BJ (cell line): ENCODE measurements at places on chromosomes 4 and X. TPM values are rescaled to one million over a fixed set of nuclear protein-coding genes. Genes with fewer than 3 reads are reported as not detected.

The ASB9 gene
- 0.33 and 0.53 TPM in 2 replicates for polyA plus RNA-seq

The BGN gene
- polyA plus RNA-seq, result 284 and 487 TPM in 2 replicates

The TMSB15A gene
- polyA plus RNA-seq, result 3.0 and 6.3 TPM in 2 replicates

The EGFL6 gene
- polyA plus RNA-seq, result not detected in 2 replicates

The PABPC4L gene
- polyA plus RNA-seq, result 2.5 and 3.8 TPM in 2 replicates

The DKK2 gene
- polyA plus RNA-seq, result 0.25 and 0.37 TPM in 2 replicates

The ETDB gene
- not detected in 2 replicates for polyA plus RNA-seq

The TMEM156 gene
- polyA plus RNA-seq, result 0.07 and 0.15 TPM in 2 replicates

The FAM47A gene
- not detected in 2 replicates for polyA plus RNA-seq

The ADGRG4 gene
- 0.01 TPM in 2 replicates for polyA plus RNA-seq

The SUPT20HL2 gene
- not detected in 2 replicates for polyA plus RNA-seq

The SORCS2 gene
- 0.59 and 0.63 TPM in 2 replicates for polyA plus RNA-seq

The TRIM61 gene
- polyA plus RNA-seq, result 1.0 and 1.3 TPM in 2 replicates

The IL9R gene
- polyA plus RNA-seq, result 0.06 TPM in 1 of 2 replicates, not detected in the other

The CACNA1F gene
- 0.01 TPM in 1 of 2 replicates, not detected in the other for polyA plus RNA-seq

The CD38 gene
- polyA plus RNA-seq, result not detected in 2 replicates

The LRIT3 gene
- polyA plus RNA-seq, result 0.01 and 0.04 TPM in 2 replicates

The CLCN4 gene
- polyA plus RNA-seq, result 0.11 and 0.15 TPM in 2 replicates

The POLA1 gene
- 1.8 and 2.5 TPM in 2 replicates for polyA plus RNA-seq

The MAGEA2B gene
- not detected in 2 replicates for polyA plus RNA-seq

The ADAM29 gene
- polyA plus RNA-seq, result not detected in 2 replicates

The SRPX2 gene
- 47.3 and 52.7 TPM in 2 replicates for polyA plus RNA-seq

The SAGE1 gene
- polyA plus RNA-seq, result not detected in 2 replicates

The UVSSA gene
- polyA plus RNA-seq, result 4.1 and 5.8 TPM in 2 replicates

The PFKFB1 gene
- polyA plus RNA-seq, result 0.10 and 0.15 TPM in 2 replicates

The LEF1 gene
- polyA plus RNA-seq, result 2.6 and 2.7 TPM in 2 replicates

The DMRTC1B gene
- polyA plus RNA-seq, result not detected in 2 replicates

The CHM gene
- 8.2 and 14.0 TPM in 2 replicates for polyA plus RNA-seq

The NEUROG2 gene
- not detected in 2 replicates for polyA plus RNA-seq

The CENPU gene
- polyA plus RNA-seq, result 3.0 and 7.3 TPM in 2 replicates

The HNRNPDL gene
- 74.1 and 154 TPM in 2 replicates for polyA plus RNA-seq

The TRPC5OS gene
- polyA plus RNA-seq, result not detected in 2 replicates

The YIPF7 gene
- polyA plus RNA-seq, result not detected in 2 replicates

The MGAT4D gene
- polyA plus RNA-seq, result not detected in 2 replicates

The DUSP21 gene
- not detected in 2 replicates for polyA plus RNA-seq

The SERTM2 gene
- not detected in 2 replicates for polyA plus RNA-seq

The FAT4 gene
- polyA plus RNA-seq, result 9.5 and 12.9 TPM in 2 replicates

The SNCA gene
- polyA plus RNA-seq, result 0.18 and 0.50 TPM in 2 replicates

The PASD1 gene
- polyA plus RNA-seq, result not detected in 2 replicates

The CLDN34 gene
- polyA plus RNA-seq, result not detected in 2 replicates

The GAGE12H gene
- polyA plus RNA-seq, result not detected in 2 replicates

The PDGFC gene
- polyA plus RNA-seq, result 22.4 and 35.5 TPM in 2 replicates

The ADH1A gene
- not detected in 2 replicates for polyA plus RNA-seq
